Right hindlimb (tissue), 1 donor: ENCODE measurements at places on chromosomes 3 and 15.

- no peak for DNase-seq
Observed at GRCh38 chr3:804211-804610, 288.6 kb upstream of the CNTN6 start.

GRCh38 chr3:128317698-128318231 is 148.9 kb downstream of the DNAJB8 start:
- no peak for DNase-seq

DNA sequence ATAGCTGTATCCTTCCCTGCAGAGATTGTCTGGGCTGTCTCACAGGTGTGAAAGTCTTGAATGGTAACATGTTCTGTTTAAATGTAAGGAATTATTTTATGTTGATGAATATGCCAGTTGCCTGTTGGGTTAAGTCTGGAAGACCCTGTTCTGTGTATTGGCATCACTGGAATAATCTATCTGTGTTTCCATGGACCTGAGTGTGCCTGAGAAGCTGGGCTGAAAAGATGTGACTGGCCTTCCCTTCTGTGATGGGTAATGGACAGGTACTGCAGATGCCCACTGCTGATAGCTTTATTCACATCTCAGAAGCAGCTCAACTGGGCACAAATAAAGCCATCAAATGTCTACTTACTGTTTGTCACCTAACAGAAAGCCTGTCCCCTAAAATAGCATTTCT is 196.3 kb downstream of the FNDC3B start:
- DNase-seq, result no peak

DNA sequence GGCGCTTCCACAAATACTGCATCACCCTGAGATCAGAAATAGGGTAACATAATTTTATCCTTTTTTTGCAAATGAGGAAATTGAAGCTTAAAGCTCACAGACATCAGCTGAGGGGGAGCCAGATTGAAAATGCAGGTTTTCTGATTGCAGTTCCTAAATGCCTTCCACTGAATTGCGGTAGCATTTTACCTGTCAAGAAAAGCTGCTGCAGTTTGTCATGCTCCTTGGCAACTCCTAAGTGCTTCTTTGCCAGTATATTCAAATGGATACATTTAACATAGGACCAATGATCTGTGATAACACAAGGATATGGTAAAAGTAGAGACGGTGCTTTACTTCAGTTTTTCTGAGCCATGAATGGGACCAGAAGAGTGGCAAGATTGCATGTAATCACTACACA is 50.5 kb downstream of the SPATA16 start:
- no peak for DNase-seq

DNA sequence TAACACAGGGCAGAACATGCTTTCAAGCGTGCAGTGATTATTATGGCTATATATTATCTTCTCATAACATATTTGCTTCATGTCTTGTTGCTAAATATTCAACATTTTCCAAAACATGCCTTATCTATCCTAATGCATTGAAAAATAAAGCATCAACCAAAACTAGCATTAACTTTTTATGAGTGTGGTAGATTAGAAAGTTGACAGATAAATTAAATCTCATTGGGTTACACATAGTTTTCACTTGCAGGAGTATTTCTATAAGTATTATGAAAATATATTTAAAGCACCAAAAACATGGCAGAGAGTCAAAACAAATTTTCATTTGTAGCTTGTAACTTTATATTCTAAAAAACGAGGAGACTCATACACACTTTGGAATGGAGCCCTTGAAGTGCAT is 141.5 kb downstream of the CADM2 start:
- DNase-seq, result no peak

DNA sequence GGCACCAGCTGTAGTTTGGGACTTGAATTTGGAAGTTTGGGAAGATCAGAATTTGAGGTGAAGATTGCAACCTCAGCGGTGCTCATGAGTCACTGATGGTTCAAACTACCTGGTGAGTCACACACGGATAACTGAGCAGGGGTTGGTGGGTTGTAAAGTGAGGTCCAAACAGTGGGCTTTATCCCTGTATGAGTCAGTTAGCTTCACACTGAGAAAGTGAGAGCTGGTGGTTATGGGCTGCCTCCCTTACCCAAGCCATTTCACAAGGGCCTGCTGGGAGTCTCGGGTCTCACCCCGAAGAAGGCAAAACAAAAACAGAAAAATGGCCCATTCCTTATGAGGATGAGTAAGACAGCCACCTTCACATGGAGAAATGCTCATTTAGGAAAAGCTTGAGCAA is 77.0 kb downstream of the ITGA11 start:
- DNase-seq, result no peak

GRCh38 chr3:174417573-174417972 is 441.6 kb upstream of the NAALADL2 start:
- no peak for DNase-seq

- DNase-seq, result no peak
Observed at GRCh38 chr3:101182734-101183133, 137.6 kb downstream of the IMPG2 start.

- DNase-seq, result no peak
Observed at GRCh38 chr3:151146731-151147091, 56.3 kb downstream of the GPR171 start.

GRCh38 chr15:48550822-48551525 is 94.5 kb downstream of the FBN1 start:
- no peak for DNase-seq

- DNase-seq, result no peak
Observed at GRCh38 chr3:178669022-178669601, 132.9 kb downstream of the KCNMB2 start.

DNA sequence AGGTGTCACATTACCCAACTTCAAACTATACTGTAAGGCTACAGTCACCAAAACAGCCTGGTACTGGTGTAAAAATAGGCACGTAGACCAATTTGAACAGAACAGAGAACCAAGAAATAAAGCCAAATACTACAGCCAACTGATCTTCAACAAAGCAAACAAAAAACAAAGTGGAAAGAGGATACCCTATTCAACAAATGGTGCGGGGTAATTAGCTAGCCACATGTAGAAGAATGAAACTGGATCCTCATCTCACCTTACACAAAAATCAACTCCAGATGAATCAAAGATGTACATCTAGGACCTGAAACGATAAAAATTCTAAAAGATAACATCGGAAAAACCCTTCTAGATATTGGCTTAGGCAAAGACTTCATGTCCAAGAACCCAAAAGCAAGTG is 13.1 kb downstream of the PEAK1 start:
- no peak for DNase-seq
